HFF-Myc (cell line): ENCODE measurements at places on chromosomes 16 and 17.

- no peak for DNase-seq
Measured at GRCh38 chr17:10200016-10200415, 1.6 kb upstream of the GAS7 start.

DNA sequence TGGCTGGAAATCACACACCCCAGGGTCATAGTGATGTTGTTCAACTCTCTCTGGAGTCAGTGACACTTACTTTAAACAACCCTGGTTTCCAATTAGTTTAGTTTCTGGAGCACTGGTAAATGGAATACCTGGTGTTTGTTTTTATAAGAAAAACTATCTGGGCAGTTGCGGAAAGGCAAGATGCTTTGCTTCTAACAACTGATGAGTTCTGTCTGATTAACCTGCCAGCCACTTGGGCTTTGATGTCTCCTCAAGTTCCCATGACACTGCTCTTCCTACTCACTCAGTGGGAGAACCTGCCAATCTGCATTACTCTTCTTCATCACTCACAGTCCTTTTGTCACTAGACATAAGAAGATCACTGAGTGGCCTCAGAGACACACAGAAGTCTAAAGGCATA is 78.7 kb upstream of the MTMR4 start:
- DNase-seq, result no peak

DNA sequence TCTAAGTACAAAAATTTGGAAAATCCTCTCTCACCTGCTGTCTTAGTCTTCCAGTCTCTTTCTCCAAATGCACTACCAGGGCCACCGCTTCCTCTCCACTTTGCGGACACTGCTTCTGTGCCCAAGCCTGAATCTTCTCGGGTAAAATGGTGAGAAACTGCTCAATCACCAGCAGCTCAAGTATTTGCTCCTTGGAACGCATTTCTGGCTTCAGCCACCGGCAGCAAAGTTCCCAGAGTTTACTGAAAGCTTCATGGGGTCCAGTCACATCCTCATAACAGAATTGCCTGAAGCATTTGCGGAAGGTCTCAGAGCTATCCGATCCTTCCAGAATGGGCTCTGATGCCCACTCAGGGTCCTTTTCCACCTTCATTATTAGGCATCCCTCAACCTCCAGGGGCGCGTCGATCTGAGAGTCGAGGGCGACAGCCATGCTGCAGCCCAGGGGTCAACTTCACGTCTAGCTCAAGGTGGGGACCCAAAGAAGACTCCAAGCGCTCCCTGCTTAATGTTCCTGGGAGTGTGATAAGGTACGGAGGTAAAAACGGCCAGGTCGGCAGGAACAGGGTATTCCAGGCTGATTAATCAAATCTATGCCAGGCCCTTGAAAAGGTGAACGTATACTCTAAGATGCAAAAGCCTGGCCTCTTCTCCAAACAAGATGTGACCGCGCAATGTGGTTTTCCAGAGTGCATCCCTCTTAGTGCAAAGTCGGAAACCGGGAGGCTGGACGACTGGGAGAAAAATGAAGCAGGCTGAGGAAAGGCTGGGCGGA is 763 bp downstream of the ZKSCAN2 start:
- no peak for DNase-seq

- DNase-seq, result no peak
Measured at GRCh38 chr17:17963694-17964436, 8.3 kb downstream of the TOM1L2 start.

- DNase-seq, result no peak
Measured at GRCh38 chr16:15880434-15881308, 7.7 kb downstream of the CEP20 start.

- DNase-seq, result no peak
Measured at GRCh38 chr17:82077617-82078358, 12.2 kb upstream of the DUS1L start.
